ENCODE measurements at places on chromosomes 2 and 18.

- DNase-seq = no peak
Observed at GRCh38 chr2:223264541-223265193, 212.7 kb downstream of the KCNE4 start.

- no peak for DNase-seq
Observed at GRCh38 chr18:6405237-6406074, 9.3 kb downstream of the L3MBTL4 start.

DNA sequence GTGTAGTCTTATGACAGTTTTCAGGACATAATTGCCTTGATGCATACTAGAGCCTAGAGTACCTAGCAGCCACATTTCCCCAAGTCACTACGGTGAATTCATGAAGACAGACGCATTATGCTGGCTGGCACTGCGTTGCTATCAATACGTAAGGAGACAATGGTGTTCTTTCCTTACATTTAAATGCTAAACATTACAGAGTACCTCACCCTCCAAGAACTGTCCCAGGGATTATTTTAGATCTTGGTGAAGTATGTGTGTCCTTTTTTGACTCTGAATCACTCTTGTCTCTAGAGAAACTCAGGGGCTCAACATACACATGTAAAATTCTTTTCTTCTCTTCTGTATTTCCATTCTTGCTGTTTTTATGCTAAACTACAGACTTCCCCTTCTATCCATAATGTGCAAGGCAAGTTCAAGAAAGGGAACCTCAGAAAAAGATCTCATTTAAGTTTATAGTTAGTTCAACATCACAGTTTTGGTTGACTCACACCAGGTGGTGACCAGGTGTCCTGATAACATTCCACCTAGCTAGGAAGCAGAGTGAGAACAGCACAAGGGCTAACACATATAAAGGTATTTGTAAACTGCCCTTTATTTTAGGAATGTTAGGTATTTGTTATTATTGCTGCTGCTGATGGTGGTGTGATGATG is 212.4 kb upstream of the HNRNPA3 start:
- no peak for DNase-seq

GRCh38 chr2:124566518-124566970 is 541.5 kb downstream of the CNTNAP5 start:
- DNase-seq = no peak

- DNase-seq = no peak
Observed at GRCh38 chr2:129791712-129792111, 187.8 kb upstream of the RAB6C start.

DNA sequence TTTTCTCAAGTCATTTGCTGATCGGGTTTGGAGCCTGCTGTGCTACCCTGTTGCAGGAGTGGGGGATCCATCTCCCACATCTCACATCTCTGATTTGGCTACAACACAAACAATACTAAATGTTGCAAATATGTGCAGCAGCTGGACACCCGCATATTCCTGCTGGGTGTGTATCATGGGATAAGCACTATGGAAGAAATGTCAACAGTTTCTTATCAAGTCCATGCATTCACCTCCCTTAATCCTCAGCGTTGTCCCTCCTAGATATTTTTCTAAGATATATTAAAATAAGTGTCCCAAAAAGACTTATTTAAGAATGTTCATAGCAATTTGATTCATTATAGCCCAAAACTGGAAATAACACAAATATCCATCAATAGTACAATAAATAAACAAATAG is 303.7 kb downstream of the TRIB2 start:
- DNase-seq = no peak

DNA sequence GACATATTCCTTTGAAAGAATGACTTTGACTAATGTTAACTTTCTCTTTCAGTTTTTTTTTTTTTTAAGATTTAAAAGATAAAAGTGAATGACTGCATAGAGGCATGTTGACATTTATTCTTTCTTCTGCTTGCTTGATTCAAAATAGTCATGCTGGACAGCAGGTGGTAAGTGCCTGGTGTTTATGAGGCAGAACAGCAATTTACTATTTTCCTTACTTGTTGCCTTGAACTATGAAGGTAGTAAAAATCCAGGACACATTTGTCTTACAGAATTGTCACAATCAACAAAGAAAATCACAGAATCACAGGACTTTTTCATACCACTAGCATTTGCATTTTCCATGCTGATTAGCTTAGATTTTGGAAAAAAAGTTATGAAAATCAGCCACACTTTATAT is 388.3 kb downstream of the CTNNA2 start:
- no peak for DNase-seq

DNA sequence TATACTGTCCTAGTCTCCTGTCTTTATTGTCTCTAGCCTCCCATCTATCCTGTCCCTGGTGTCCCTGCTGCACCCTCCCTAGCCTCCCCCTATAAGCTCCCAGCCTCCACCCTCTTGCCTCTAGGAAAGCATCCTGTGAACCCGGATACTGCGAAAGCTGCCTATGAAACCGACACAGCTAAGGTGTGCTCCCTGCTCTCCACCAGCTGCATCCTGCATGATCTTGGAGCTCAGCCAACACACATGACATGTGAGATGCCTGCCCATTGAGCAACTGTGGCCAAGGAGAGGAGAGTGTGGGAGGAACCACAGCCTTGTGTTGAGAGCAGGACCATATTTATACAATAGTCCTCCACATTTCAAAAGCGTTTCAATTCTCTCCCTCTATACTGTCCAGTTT is 187.1 kb downstream of the ZBTB7C start:
- no peak for DNase-seq

DNA sequence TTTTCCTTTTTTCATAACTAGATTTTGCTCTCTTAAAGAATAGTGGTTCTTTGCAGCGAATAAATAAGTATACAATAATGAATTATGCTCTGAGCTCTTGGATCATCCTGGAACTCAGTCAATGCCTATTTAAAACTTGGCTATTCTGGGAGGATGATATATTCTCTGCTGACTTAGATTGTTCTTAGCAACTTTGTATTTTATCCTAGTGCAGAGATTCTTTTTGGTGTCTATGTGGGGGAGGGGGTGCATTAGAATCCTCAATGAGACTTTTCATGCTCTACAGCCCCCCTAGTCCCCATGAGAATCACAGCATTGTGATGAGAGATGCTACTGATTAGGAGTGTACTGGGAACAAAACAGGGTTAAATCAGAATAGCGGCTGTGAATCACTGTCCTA is 8.8 kb upstream of the FAM98A start:
- no peak for DNase-seq

DNA sequence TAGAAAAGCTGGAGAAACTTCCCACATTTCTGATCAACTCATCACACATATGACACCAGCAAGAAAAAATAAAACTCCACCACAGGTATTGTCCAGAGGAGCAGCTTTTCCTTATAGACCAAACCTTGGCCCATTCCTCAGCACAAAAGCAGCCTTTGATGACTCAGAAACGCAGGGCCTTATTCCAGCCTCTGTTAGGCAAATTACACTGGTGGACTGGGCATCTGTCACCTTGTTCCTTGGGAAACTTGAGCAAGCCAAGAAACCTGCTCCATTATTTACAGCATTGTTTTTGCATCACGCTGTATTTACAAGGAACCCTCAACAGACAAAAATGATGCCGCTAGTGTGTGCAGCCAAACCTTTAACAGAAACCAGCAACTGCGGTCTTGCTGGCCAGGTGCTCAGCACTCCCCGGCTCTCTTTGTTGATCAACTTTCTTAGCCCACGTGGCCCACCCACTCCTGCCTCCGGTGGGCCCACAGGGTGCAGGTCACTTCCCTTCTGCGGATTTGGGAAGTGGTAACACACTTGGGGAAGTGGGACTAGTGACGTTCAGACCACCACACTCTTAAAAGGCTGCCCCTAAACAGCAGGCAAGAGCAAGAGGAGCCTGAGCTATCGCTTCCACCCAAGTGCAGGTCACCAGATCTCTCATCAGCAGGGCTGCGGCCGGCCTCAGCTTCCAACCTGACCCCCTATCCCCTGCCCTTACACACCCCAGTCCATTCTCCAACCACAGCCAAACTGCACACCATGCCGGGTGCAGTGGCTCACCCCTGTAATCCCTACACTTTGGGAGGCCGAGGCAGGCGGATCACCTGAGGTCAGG is 1.5 kb downstream of the AP1S3 start:
- no peak for DNase-seq

- no peak for DNase-seq
Observed at GRCh38 chr2:27921424-27921823, 30.9 kb downstream of the BABAM2 start.

- DNase-seq = no peak
Observed at GRCh38 chr2:103139628-103140268, 377.9 kb downstream of the TMEM182 start.

GRCh38 chr2:95531254-95531771 is 46.8 kb upstream of the TRIM43B start:
- no peak for DNase-seq

- no peak for DNase-seq
Observed at GRCh38 chr2:64567473-64567872, 43.3 kb downstream of the AFTPH start.

DNA sequence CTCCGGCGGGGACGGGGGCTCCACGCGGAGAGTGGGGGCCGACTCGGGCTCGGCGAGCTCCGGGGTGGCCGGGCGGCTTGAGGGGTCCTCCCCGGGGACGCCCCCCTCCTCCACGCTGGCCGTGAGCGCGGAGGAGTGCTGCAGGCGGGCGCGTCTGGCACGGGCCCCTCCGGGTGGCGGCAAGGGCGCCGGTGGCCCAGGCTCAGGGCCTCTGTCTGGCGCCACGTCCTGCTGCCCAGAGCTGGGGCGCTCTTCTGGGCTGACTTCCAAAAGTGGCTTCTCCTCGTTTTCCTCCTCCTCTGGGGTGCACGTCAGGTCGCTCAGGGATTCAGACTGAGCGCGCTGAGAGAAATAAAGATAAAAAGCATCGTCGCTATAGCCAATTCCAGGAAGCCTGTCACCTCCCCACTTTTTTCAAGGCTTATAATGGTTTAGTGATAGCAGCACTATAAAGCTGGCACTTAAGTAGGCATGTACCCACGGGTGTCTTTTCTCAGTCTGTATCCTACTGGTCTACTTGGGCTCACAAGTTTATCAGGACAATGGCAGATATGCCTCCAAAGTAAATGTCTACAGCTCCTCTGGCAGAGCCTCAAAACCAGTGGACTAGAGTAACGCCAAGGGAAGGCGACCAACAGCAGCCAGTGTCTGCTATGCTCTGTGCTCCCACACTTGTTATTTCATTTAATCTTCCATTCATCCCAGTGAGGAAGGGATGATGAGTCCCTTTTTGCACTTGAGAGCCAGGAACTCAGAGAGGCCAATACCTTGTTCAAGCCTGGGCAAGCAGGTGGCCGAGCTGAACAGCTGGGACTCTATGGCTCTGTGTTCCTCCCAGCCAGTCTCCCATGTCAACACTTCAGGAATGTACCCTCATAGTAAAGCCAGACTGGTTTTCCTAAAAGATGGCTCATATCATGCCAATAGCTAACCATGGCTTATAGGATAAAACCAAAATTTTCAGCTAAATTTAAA is 92.6 kb upstream of the MGAT4A start:
- DNase-seq = no peak

GRCh38 chr18:67639872-67640271 is 123.4 kb upstream of the DSEL start:
- DNase-seq = no peak

- no peak for DNase-seq
Observed at GRCh38 chr2:13006426-13006825, 289.7 kb downstream of the TRIB2 start.

DNA sequence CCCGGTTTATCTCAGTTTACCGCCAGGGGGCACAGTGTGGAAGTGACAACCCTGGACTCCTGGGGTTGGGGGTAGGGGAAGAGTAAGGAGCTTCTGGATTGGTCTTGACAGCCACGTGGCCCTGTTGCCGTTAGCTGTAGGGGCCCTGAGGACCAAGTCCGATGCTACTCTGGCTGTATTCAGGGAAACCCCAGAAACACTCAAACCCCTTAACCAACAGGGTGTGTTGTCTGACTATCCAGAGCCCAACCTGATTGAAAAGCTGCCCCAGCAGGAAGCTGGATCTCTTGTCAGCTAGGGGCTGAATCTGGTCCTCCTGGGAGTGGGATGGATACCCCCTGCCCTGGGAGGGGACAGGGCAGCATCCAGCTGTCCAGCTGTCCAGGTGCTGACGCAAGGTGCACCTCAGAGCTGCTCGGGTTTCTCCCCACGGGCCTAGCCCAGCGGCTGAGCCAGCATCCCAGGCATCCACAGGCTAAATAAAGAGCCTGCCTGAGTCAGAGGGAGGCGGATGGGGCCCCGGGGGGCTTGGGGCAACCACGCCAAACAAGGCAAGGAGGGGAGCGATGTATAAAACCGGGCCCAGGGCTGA is 3.1 kb upstream of the GMPPA start:
- no peak for DNase-seq

GRCh38 chr2:175180701-175181103 is 808 bp downstream of the ATP5MC3 start:
- no peak for DNase-seq

GRCh38 chr2:29201979-29202378 is 86.8 kb downstream of the CLIP4 start:
- no peak for DNase-seq

- DNase-seq = no peak
Observed at GRCh38 chr2:194014639-194015038, 1642.4 kb upstream of the SLC39A10 start.

GRCh38 chr2:11807156-11808015 is 61.0 kb downstream of the LPIN1 start:
- DNase-seq = no peak

DNA sequence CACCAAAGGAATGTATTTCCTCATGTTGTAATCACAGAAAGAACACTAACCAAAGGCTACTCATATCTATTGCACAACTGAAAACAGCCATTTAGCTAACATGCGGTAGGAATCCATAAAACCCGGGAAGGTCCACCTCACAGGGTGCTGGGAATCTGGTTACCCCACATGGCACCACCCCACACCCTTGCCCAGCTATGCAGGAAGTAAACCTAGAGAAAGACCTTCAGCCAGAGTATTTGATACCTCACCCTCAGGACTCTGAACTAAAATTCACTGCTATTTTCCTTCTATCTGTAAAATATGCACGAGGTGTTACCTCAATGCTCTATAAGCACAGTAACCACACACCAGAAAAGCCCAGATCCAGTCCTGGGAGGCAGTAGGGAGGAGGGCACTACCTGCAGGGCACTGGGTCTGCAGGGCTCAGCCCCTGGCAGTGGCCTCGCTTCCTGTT is 45.8 kb downstream of the PTPN2 start:
- no peak for DNase-seq

DNA sequence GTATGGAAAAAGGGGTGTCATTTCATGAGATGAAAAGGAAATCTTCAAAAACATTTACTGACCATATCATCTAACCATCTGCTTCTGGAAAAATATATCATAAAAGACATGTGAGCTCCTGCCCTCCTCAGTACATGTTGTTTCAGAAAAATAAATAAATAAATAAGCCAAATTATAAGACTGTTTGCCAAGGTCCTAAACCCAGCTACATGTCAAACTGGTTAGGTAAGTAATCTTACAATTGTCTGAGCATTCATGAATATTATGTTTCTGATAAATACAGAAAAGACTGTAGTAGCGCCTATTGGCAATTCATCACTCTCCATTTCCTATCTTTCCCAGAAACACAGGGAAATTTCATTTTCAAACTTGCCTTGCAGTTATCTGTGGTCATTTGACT is 138.9 kb upstream of the SETBP1 start:
- no peak for DNase-seq

GRCh38 chr2:132538331-132538855 is 121.8 kb downstream of the GPR39 start:
- DNase-seq = no peak

- DNase-seq = no peak
Observed at GRCh38 chr2:8611700-8612099, 70.2 kb upstream of the ID2 start.

- DNase-seq = no peak
Observed at GRCh38 chr2:16311521-16312440, 353.9 kb downstream of the CYRIA start.

- no peak for DNase-seq
Observed at GRCh38 chr18:907885-908757, 3.5 kb downstream of the ADCYAP1 start.

GRCh38 chr2:69837533-69837932 is 8.1 kb downstream of the GMCL1 start:
- DNase-seq = no peak
